8988T (cell line): ENCODE measurements at places on chromosomes 5 and 9.

GRCh38 chr5:167393358-167393757 lies 898.1 kb upstream of the WWC1 start:
- no peak for DNase-seq

GRCh38 chr9:33114746-33115145 lies 38.3 kb upstream of the SMU1 start:
- no peak for DNase-seq

GRCh38 chr9:89841456-89841855 lies 236.6 kb downstream of the GADD45G start:
- no peak for DNase-seq

- no peak for DNase-seq
Measured at GRCh38 chr5:73431204-73431851, 17.2 kb downstream of the FOXD1 start.

DNA sequence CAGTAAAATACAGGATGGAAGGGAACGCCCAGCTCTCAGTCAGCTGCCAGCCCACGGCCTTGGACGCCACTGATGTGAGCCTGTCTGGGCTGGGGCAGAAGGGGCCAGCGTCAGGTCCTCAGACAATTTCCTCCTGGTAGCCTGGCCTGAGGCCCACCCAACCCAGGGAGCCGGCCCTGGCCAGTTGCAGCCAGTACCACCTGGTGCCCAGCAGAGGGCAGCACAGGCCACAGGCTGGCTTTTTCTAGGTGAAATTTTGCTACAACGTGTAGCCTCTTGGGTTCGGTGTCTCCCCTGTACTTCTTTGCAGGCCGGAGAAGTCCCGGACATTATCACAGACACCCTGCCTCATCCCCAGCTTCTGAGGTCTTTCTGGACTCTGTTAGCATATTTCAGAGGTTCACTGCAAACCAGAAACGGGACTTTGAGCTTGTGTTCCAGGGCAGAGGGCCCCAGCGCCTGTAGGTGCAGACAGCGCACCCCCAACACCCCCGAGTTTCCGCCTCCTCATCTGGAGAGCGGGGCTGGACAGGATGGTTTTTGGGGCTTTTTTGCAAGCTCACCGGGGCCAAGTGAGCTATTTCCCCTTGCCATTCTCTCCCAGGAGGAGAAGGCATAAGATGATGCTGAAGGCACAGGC lies 45.9 kb upstream of the KCNMB1 start:
- DNase-seq, result peak; percentile 83

DNA sequence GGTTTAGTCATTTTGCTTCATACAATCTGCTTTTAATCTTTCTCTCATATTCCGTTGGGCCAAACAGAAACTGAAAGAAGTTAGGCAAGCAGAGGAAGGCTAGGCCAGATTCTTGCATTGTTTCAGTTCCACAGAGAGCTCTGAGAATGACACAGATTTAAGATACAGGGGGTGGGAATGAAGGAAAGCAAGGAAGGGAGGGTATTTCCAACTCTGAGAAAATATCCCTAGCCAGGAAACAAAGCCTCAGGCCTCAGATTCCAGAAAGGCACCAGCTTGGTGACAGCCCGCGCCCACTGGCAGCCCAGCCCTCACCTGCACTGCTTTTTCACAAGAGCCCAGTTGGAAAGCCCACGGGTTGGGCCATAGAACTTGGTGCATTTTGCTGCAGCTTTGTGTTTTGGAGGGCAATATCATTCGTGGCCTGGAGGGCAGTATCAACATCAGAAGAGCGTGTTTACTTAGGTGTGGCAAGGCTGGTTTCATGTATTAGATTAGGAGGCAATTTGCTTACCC lies 63.5 kb downstream of the ENC1 start:
- DNase-seq, result no peak

DNA sequence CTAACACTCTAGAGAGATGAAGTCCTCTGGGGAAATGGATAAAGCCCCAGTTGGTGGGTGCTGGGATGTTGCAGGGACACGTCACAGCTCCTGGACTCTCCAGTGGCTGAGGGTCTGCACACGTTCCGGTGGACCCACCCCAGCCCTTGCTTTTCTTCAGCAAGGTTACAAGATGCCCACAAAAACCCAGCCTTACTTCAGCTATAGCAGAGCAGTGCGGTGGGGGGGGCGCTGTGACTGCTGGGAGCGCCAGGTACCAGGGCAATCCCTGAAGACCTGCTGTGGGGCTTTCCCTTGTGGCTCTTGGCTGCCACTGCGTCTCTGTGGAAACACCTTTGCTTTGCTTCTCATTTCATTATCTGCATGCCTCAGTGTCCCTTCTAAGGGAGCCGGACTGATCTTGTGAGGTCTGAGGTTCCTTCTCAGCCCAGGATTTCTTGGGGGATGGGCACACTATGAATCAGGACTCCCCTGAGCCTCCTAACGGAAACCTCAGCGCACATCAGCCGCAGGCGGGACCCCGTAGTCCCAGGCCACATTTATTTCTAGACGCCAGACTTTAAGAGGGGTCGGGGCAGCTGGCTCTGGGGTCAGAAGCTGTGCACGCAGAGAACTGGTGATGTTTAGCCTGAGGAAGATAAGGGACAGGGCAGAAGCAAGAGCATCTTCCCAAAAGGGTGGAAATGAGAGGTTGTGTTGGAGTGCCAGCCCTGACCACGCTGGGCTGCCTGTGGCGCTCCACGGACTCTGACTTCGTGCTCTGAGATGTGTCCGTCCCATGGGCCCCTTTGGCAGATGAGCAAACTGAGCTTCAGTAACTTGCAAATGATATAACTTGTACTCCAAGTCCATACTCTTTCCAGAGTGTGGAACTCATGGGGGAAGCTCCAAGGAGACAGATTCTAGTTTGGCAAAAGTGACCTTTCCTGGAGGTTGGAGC lies 106.8 kb downstream of the WNK2 start:
- peak; percentile 48 for DNase-seq

DNA sequence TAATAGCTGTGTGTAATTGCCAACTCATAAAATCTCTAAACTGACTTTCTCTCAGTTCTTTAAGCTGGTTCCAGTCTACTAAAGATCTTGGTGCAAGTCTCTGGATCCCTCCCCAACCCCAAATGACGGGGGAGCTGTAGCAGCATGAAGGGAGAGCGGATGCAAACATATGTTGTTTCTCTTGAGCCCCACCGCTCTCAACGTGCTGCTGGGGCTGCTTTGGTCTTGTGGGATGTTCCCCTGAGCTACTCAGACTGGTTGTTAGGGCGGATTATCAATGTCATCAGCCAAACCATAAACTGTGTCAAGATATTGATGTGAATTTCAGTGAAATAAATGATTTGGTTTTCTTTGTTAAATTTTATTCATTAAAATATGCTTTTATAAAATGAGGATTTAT lies 40.9 kb upstream of the APC start:
- DNase-seq, result no peak

- DNase-seq, result no peak
Measured at GRCh38 chr9:91177661-91178280, 183.9 kb downstream of the AUH start.

GRCh38 chr5:56482363-56482762 lies 249.2 kb upstream of the ANKRD55 start:
- no peak for DNase-seq

- DNase-seq, result no peak
Measured at GRCh38 chr9:29800821-29801220, 2227.5 kb upstream of the C9orf72 start.

DNA sequence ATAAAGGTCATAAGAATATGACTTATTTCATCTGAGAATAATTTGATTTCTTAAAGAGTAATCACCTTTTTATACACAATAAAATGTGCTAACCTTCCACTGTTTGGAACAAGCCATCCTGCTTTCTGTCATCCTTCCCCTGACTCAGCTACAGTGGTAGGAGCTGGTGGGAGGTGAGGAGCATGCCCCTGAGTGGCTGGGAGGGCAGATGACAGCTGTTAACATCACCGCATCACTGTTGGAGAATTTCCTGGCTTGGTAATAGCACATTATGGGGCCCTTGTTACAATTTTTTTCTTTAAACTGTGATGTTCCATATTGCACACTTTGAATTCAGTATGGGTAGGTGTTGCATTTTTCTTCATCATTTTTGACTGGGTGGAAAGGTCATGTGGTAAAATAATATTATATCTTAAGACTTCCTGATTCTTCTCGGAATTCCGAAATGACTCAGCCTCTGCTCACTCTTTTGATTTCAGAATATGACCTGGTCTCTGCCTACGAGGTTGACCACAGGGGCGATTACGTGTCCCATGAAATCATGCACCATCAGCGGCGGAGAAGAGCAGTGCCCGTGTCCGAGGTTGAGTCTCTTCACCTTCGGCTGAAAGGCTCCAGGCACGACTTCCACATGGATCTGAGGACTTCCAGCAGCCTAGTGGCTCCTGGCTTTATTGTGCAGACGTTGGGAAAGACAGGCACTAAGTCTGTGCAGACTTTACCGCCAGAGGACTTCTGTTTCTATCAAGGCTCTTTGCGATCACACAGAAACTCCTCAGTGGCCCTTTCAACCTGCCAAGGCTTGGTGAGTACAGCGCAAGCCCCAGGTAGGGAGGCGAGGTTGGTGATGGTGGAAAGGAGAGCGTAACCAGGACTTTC lies 5.8 kb downstream of the ADAMTS16 start:
- DNase-seq, result no peak

DNA sequence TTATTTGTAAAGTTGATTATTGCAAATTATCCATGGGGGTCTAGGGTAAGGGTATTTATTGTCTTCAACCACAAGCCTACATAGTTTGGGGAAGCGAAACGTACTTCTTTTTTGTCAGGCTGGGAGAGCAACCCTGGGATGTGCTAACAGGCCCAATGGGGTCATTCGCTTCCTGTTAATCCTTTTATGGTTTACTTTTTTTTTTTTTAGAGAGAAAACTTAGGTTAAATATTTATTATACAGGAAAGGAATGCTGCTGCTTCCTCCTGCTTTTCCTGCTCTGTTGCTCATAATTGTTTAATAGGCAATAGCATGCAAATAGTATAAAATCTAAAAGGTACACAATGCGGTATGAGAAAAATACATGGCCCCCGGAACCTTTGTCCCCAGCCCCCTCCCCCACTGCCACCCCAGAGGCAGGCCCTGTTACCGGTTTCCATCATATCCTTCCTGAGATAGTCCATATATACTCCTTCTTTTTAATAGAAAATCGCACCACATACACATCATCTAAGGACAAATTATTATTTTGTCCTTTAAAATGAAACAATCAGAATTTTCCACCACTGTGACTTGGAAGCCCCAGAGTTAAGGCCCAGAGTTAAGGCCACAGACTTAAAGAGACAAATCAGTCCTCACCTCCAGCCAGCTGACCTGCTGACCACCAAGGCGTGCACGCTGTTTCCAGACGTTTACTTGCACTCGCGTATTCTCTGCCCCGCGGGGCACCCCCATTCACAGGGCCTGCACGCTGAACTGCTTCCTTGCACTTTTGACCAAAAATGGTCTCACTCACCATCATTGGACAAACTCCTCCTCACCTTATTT lies 83.9 kb downstream of the NDFIP1 start:
- no peak for DNase-seq

DNA sequence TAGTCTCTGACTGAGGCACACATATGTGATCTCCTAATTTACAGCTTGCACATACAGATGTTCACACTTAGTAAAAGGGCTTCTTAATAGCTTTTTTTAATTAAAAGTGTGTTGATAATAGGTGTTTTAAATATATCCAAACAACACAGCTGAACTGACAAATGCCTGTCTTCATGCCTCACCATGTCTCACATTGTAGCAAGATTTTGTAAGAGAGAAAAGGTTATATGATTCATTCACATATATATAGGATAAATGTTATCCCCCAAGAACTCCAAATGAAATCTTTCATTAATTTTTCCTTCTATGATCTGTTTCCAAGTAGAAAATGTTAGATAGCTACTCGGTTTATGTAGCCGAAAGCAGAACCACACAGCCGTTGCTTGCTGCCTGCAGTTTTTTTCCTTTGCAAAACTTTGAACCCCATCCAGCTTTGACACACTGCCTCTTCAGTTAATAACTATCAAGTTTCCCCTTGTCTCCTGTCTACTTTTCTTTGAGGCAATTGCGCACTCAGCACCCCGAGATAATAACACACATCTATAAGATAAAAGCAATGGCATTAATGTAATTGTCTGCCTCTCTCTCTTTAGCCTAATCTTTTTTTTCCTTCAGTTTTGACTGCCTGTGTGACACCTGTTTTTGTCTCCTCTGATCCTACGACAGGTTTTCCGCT lies 299.2 kb downstream of the BNC2 start:
- no peak for DNase-seq

DNA sequence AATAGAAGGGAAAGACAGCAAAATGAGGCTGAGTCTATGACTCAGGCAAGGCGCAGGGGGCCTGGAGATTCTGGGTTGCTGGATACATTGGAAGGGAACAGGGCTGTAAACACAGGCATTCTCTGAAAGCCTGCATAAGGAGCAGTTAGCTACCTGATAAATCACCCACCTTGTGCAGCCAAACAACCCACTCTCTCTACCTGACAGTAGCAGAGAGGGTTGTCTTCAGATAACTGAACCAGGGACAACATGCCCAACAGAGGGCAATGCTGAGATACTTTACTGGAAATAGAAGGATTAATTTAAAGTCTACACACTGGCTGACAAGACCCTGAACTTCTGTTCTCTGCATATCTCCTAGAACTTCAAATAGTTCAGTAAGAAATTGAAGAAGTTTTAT lies 161.6 kb downstream of the KCTD16 start:
- no peak for DNase-seq

GRCh38 chr5:67156976-67157583 lies 39.5 kb downstream of the CD180 start:
- no peak for DNase-seq

GRCh38 chr9:1653282-1653681 lies 361.9 kb upstream of the SMARCA2 start:
- DNase-seq, result no peak

DNA sequence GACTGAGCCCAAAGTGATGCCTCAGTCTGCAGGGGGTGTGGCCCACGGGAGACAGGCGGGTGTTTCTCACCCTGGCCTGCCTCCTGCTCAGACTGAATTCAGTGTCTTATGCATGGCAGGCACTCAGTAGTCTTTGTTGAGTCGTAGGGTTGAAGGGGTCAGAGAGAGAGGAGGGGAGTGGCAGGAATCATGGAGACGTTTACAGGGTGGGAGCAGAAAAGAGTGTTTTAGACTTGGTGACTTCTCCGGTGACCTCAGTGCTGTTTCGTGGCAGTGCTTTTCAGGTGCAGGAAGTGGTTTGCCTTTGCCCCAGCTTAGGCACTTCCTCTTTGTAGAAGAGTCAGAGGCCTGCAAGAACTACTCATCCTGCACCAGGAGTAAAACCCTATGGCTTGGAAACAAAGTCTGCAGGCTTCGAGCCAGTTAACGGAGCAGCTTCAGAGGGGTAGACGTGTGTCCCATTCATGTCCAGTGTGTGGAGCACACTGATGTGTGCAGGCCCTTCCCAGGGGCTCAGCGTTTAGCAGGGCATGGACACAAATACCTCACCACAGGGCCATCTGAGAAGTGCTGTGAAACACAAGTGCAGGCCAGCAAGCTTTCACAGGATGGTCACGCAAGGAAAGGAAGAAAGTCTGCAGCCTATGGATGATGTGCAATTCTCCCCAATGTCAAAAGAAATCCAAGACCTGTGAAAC lies 24.5 kb upstream of the SEMA4D start:
- no peak for DNase-seq

- DNase-seq, result no peak
Measured at GRCh38 chr9:21608200-21608599, 126.1 kb upstream of the IFNE start.

- DNase-seq, result no peak
Measured at GRCh38 chr9:3436629-3437420, 89.0 kb downstream of the RFX3 start.

GRCh38 chr9:124267271-124267807 lies 9.6 kb downstream of the NEK6 start:
- no peak for DNase-seq

GRCh38 chr9:106704056-106704615 lies 158.8 kb upstream of the ZNF462 start:
- no peak for DNase-seq

- no peak for DNase-seq
Measured at GRCh38 chr5:149759563-149759962, 29.5 kb downstream of the PPARGC1B start.

GRCh38 chr5:111310711-111311620 lies 86.8 kb downstream of the CAMK4 start:
- DNase-seq, result no peak
